Testis (tissue), 5 donors: ENCODE measurements at places on chromosomes 7 and 10. TPM values are rescaled to one million over a fixed set of nuclear protein-coding genes. Genes with fewer than 3 reads are reported as not detected.

- H3K4me1 ChIP-seq: no peaks in the 10 kb centered on the region
- no peaks in the 10 kb centered on the region for H3K27me3 ChIP-seq
- DNase-seq: no peak
- H3K4me3 ChIP-seq: no peak overlapping the region
These were observed 406.4 kb upstream of the ETV1 start for GRCh38 chr7:14395860-14396259.

DNA sequence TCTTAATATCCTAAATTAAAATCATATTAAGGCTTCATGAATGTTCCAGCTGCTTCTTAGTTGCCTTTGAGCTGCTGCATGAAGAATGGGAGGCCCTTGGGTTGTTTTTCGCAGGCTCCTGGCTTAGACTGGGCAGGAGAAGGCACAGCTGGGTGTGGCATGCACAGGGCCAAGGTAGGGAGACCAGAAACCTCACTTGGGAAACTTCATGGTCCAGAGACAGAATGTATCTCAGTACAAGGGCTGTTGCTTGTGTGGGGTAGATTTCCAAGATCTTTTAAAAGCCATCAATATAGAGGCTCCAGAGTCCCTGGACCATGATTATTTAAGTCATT, 49.9 kb downstream of the BUB3 start:
- no peak overlapping the region for H3K27ac ChIP-seq
- no peaks in the 10 kb centered on the region for H3K4me1 ChIP-seq
- H3K27me3 ChIP-seq: no peaks in the 10 kb centered on the region

The CYP3A4 gene
- 1.3 TPM for total RNA-seq

- no peaks in the 10 kb centered on the region for H3K36me3 ChIP-seq
- no peak overlapping the region for H3K4me3 ChIP-seq
- no peaks in the 10 kb centered on the region for H3K4me1 ChIP-seq
- no peaks in the 10 kb centered on the region for H3K27me3 ChIP-seq
- DNase-seq: no peak
These were observed 96.8 kb downstream of the COL28A1 start for GRCh38 chr7:7438851-7439250.

DNA sequence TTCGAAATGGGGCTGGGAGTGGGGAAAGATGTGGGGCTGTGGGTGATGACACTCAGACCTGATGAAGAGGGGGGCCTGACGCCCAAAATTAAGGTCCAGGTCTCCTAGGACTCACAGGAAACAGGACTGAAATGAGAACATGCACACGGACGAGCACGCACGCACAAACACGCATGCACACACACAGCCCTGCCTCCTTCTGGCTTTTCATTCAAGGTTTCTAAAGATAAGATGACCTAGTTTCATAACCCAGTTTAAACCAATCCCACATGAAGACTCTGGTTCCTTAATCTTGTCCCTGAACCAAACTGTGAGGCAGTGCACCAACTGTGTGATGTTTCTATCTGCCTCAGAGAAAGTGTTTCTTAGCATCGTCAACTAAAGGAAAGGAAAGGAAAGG, 162.0 kb downstream of the DGKI start:
- H3K27ac ChIP-seq: no peak overlapping the region
- DNase-seq: no peak
- H3K4me3 ChIP-seq: no peak overlapping the region
- H3K36me3 ChIP-seq: no peaks in the 10 kb centered on the region
- H3K4me1 ChIP-seq: no peaks in the 10 kb centered on the region

The ANKRD61 gene
- total RNA-seq: 8.4 TPM

DNA sequence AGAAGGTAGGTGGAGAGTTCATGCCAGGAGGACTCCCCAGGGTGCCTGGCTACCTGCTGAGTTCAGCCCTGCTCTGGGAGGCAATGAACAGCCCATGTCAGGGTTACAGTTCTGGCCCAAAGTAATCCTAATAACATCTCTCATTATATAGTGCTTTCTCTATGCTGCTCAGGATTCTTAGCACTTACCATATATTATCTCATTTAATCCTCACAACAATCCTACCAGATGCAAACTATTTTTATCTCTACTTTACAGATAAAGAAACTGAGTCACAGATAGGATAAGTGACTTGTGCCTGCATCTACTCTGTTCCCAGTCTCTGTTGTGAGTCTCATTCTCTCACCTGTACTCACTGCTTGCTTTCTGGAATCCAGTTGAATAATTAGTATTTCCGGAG, 105.1 kb upstream of the NFE2L3 start:
- no peak overlapping the region for H3K4me3 ChIP-seq
- no peak for DNase-seq
- no peaks in the 10 kb centered on the region for H3K27me3 ChIP-seq

GRCh38 chr10:104580321-104580720, 60.8 kb upstream of the SORCS3 start:
- H3K27ac ChIP-seq: no peak overlapping the region
- peaks cover 4% of the 10 kb centered on the region for H3K4me1 ChIP-seq
- H3K36me3 ChIP-seq: no peaks in the 10 kb centered on the region
- no peaks in the 10 kb centered on the region for H3K27me3 ChIP-seq
- DNase-seq: no peak

GRCh38 chr7:95317546-95317945, 6.8 kb downstream of the PON1 start:
- no peaks in the 10 kb centered on the region for H3K27me3 ChIP-seq
- H3K36me3 ChIP-seq: no peaks in the 10 kb centered on the region
- no peaks in the 10 kb centered on the region for H3K4me1 ChIP-seq

The TAS2R5 gene
- 13.4 TPM for total RNA-seq

DNA sequence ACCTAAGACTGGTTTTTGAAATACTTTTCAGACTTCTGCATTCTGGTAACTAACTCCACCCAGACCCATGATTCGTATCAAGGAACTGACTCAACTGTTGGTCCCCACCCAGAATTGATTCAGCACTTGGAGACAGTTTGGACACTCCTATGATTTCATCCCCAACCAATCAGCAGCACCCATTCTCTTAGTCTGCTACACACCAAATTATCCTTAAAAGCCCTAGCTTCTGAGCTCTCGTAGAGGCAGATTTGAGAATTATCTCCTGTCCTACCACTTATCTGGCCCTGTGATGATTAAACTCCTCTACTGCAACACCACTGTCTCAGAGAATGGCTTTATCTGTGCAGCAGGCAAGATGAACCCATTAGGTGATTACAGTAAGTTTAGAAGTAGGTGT, 7.7 kb upstream of the GSTO1 start:
- H3K4me3 ChIP-seq: no peak overlapping the region
- DNase-seq: no peak
- H3K36me3 ChIP-seq: no peaks in the 10 kb centered on the region
- no peaks in the 10 kb centered on the region for H3K27me3 ChIP-seq
- peaks cover 7% of the 10 kb centered on the region for H3K4me1 ChIP-seq
- H3K27ac ChIP-seq: no peak overlapping the region

- no peaks in the 10 kb centered on the region for H3K27me3 ChIP-seq
- no peaks in the 10 kb centered on the region for H3K36me3 ChIP-seq
- no peak overlapping the region for H3K27ac ChIP-seq
- no peak overlapping the region for H3K4me3 ChIP-seq
- no peak for DNase-seq
These were observed 69.2 kb downstream of the ARMC3 start for GRCh38 chr10:22997096-22997495.

- H3K4me1 ChIP-seq: no peaks in the 10 kb centered on the region
- no peaks in the 10 kb centered on the region for H3K36me3 ChIP-seq
- H3K27ac ChIP-seq: no peak overlapping the region
- no peak overlapping the region for H3K4me3 ChIP-seq
- H3K27me3 ChIP-seq: no peaks in the 10 kb centered on the region
These were observed 34.5 kb upstream of the RBM20 start for GRCh38 chr10:110609605-110610004.

DNA sequence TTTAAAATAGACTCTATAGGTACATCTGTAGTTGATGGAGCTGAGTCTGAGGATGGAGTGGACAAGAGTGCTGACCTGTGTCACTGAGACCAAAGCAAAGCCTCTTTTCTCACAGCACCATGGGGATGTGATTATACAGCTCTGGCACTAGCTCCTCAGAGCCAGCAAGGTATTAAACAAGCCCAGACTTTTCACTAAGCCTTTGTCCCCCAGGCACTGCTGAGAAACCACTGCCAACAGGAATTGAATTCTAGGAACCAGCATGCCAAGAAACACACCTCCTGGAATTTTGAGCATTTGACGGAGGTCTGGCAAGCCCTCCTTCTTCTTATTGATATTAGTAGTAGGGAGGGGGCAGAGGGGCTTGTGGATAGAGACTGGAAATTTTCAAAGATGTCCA, 147.0 kb downstream of the C1GALT1 start:
- H3K36me3 ChIP-seq: no peaks in the 10 kb centered on the region
- no peaks in the 10 kb centered on the region for H3K27me3 ChIP-seq
- DNase-seq: no peak
- no peak overlapping the region for H3K4me3 ChIP-seq

- H3K27me3 ChIP-seq: no peaks in the 10 kb centered on the region
- H3K4me1 ChIP-seq: no peaks in the 10 kb centered on the region
- peak; percentile 19 for DNase-seq
- no peaks in the 10 kb centered on the region for H3K36me3 ChIP-seq
- no peak overlapping the region for H3K27ac ChIP-seq
- H3K4me3 ChIP-seq: no peak overlapping the region
These were observed 256.3 kb upstream of the MINDY3 start for GRCh38 chr10:16116404-16117304.

DNA sequence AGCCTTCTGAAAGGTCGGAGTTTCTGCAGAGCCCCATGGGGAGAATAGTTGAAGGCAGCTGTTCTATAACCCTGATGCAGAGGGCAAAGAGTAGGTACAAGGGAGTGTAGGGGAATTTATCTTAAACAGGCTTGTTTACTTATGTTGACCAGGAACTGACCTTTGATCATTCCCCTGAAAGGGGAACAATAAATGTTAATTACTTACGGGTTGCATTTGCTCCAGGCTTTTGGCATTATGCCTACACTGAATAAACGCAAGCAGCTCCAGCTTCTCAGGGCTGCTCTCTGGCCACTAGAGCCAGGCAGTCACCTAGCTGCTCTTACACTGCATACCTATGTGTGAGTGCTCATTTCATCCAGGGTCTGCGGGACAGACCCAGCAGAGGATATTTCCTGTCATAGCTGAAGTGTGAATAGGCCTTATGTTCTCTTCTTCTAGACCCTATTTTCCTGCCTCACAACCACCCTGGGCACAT, 26.9 kb upstream of the ABCA13 start:
- H3K4me3 ChIP-seq: no peak overlapping the region
- H3K36me3 ChIP-seq: no peaks in the 10 kb centered on the region
- H3K27me3 ChIP-seq: no peaks in the 10 kb centered on the region
- H3K4me1 ChIP-seq: no peaks in the 10 kb centered on the region
- H3K27ac ChIP-seq: no peak overlapping the region
- DNase-seq: no peak

The MLXIPL gene
- 160 TPM for total RNA-seq

The NEURL1 gene
- 21.9 TPM for total RNA-seq

DNA sequence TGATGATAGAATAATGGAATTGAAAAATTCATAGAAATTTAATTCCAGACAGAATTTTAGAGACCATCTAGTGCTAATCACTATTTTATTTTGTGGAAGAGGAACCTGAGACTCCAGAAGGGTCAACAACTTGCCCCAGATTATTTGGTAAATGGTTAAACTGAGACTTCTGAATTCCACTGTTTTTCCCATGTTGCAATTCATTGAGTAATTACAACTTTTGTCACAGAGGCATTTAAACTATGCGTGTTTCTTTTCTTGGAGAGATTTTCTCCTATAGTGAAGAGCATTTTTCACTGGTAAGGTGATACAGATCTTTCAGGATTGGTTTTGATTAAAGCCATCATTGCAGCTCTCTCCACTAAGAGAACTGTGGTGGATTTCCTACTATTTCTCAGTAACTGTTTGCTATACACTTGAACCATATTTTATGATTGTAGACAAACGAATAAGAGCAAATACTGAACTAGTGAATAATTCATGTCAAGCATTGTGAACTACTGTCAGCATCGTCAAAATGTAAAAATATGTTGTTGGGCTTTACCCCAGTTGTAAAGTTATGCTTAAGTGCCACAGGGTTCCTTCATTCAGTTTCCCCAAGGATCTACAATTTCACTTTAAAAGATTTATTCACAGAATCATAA, 26.5 kb downstream of the LRGUK start:
- H3K27me3 ChIP-seq: no peaks in the 10 kb centered on the region
- H3K4me1 ChIP-seq: no peaks in the 10 kb centered on the region
- no peak overlapping the region for H3K27ac ChIP-seq
- no peaks in the 10 kb centered on the region for H3K36me3 ChIP-seq
